Mucosa of descending colon (tissue), 3 donors: ENCODE measurements at places on chromosomes 6 and 20.

DNA sequence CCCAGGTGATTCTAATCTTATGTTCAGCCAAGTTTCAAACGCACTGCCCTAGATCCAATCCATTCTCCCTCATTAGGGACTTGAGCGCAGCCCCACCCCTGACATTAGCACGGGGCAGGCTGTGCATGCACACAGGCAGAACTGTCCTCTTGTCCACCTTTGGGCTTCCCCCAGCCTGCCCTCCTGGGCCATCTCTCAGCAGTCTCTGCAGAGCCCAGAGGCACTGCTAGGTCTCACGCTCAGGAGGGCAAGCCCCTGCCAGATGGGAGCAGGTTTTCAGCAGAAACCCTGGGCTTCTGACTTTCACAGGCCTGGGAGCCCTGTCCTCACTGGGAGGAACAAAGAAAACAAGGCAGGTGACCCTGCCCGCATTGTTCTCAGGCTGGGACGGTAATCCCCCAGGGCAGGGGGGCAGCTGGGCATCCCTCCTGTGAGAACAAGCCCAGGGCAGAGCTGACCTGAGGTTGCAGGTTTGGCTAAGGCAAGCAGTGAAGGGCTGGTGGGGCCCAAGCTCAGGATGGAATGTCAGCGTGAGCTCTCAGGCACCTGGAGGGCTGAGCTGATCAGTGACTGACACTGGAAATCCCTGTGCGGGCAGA, 24.5 kb downstream of the KCNK5 start:
- no peak for DNase-seq

GRCh38 chr6:116404696-116405095, 33.9 kb downstream of the DSE start:
- no peak for DNase-seq

DNA sequence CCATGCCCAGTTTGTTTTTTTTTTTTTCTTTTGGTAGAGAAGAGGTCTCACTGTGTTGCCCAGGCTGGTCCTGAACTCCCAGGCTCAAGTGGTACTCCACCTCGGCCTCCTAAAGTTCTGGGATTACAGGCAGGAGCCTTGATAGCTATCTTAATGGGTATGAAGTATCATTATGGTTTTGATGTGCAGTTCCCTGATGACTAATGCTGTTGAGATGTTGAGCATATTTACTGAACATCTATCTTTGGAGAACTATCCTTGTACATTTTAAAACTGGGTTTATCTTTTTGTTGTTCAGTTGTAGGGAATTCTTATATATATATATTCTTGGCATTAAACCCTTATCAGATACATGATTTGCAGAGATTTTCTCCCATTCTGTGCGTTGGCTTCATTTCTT, 21.4 kb upstream of the MYL9 start:
- no peak for DNase-seq

- DNase-seq, result no peak
Measured at GRCh38 chr6:81683912-81684311, 68.6 kb downstream of the TENT5A start.

DNA sequence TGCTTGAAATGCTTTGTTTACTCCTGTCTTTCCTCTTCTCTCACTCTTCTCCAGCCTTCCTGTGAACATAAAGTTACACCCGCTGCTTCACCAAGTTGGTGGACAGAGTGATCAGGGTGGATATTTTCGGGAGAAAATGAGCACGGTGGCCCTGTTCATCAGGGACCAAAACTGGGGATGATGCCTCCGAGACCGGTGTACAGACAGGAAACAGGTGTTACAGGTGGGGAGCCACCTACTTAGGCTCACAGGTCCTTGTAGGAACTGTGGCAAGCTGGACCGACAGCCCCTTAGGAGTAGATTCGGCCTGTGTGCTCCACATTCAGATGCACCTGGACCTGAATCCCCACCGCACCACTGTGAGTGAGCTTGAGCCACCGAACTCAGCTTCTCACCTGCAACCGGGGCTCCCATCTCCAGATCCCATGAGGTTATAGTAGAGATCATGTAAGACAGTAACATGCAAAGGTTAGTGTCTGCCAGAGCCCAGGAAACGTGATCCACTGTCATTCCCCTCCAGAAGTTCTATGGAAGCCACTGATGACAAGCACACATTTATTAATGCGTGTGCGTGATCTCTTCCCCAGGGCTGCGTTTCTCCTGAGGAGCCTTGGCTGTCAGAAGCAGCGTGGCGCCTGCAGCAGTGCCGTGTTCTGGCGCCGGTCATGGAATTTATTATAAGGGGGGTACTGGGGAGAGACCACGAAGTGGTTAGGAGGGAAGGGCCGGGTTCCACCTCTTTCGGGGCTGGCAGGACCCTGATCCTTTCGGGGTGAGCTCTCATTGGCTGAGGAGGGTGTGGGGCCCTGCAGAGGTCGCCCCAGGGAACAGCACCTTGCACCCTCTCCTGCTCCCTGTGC, 94.2 kb downstream of the ERMARD start:
- DNase-seq, result no peak

DNA sequence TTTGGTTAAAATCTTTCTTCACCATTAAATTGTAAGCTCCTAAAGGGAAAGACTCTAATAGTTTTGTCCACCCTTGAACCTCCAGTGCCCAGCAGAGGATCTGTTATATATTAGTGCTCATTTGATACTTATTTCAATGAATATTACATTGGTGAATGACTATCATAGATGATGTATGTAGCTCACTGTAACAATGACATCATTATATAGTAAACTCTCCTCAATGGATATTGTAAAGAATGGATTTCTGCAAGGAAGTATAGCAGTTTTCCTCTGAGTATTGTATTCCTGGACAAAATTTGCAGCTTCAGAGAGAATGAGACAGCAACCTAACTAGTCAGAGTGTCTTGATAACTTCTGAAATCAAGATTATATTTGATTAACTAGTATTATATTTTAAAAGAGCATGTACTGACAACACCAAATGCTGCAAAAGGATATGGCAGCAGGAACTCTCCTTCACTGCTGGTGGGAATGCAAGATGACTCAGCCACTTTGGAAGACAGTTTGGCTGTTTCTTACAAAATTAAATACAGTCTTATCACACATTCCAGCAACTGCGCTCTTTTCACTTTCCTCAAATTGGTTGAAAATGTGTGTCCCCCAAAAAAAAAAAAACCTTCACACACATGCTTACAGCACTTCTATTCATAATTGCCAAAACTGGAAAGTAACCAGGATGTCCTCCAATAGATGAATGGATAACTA, 189.8 kb upstream of the OPRM1 start:
- no peak for DNase-seq

- DNase-seq, result no peak
Measured at GRCh38 chr20:45946149-45946970, 11.9 kb downstream of the PCIF1 start.

DNA sequence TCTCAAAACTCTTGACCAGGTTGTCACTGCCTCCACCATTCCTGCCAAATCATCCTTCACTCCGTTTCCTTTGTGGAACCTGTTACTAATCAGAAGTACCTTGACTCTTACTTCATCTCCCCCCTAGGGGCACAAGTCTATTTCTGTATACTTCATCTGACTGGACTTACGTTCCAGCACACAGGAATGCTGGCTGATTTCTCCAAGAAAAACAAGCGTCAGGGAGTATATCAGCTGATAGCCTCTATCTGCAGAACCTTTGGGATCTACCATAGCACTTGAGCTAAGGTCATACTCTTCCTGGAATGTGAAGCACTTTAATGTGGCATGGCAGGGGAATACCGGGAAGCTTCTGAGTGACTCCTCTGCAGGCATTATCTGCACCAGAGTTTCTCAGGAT, 178.1 kb upstream of the MOCS1 start:
- no peak for DNase-seq

- DNase-seq, result no peak
Measured at GRCh38 chr20:60299951-60300350, 341.7 kb downstream of the CDH26 start.

DNA sequence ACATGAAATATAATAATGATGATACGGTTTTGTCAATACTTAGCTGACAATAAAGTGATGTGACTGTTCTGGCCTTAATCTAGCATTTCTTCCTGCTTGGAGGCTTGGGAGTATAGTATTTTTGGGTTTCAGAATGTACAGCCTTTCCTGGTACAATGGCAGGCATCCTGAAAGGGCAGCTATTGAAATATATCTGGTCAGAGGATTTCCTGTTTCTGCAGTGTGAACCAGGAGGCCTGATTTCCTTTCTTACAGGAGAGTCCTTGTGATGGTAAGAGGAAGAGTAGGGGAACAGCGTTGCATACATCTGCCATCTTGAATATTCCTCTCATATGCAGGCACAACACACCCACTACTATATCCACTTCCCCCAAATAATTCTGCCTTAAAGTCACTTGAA, 93.7 kb downstream of the MYO6 start:
- no peak for DNase-seq

DNA sequence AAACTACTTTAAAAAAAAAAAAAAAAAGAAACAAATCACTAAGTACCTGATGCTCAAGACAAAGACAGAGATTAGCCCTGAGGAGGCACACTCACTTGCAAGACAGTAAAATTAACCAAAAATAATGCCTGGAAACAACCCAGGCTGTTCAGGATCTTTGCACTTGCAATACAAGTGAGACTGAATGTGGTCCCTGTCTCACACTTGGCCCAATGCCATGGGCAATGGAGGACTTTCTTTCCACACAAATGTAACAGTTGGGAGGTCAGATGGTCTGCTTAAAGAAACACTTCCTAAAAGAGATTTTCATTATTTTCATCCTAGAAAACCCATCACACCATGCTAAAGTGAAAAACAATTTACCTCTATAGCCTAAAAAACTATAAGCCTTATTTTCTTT, 16.2 kb downstream of the STAU1 start:
- DNase-seq, result no peak

- DNase-seq, result no peak
Measured at GRCh38 chr6:4134841-4135664, at the start of gene ECI2. TSS of gene ECI2 (minus strand) at chr6:4135575. CDS start at chr6:4135560, 15 bp downstream.

GRCh38 chr6:88008411-88008810, 39.2 kb upstream of the SPACA1 start:
- no peak for DNase-seq

- DNase-seq, result no peak
Measured at GRCh38 chr6:33822575-33823395, 19.0 kb upstream of the MLN start.

- DNase-seq, result no peak
Measured at GRCh38 chr6:73514746-73515110, 6.1 kb downstream of the EEF1A1 start.

DNA sequence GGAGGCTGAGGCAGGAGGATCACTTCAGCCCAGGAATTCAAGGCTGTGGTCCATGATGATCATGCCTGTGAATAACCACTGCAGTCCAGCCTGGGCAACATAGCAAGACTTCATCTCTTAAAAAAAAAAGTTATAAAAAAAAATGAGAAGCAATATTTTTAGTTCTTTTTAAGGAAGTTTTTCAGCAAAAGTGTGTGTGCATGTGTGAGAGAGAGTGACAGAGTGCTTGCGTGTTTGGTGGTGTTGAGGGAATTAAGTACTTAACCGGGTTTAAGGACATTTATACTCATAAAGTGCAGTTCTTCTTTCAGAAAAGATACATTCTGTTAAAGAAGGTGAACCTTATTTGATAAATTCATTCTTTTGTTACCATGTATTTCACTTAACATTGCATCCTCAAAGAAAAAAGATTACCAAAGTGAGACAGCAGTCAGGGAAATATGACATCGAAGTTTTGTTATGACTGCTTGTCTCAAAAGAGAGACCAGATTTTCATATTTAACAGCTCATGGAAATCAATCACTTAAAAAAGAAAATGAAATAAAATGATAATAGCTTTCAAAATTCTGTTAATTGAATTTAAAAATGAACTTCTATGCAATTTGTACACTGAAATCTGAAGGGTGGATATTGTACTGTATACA, 254.7 kb downstream of the ARHGAP18 start:
- no peak for DNase-seq

GRCh38 chr6:89612121-89612520, 26.4 kb downstream of the LYRM2 start:
- no peak for DNase-seq

DNA sequence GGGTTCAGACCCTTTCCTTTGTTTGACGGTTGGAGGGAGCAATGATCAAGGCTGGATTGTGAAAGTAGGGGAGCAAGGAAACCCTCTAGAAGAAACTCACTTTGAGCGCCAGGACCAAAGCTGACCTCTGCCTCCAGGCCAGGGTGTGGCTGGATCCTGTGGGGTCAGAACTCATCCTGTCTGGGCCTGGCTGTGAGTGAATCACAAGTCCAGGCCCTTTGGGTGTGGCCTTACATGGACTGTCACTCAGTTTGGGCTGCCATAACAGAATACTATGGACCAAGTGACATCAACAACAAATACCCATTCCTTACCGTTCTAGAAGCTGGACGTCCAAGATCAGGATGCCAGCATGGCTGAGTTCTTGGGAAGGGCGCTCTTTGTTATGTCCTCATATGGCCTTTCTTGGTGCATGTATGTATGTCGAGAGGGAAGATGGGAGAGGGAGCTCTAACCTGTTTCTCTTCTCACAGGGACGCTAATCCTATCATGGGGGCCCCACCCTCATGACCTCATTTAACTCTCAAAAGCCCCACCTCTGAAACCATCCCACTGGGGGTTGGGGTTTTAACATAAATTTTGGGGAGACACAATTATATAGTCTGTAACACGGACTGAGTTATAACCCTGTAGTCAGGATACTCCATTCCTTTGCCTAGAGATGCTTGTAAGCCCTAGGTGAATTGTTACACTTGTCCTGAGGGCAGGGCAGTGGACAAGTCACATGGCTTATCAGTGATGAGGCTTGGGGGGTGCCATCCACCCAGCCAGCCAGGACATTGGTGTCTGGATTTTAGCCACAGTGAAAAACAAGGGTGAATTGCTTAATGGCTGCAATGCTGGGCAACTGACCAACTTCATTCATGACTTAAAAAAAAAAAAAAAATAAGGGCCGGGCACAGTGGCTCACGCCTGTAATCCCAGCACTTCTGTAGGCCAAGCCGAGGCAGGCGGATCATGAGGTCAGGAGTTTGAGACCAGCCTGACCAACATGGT, 80.0 kb downstream of the TRMT11 start:
- no peak for DNase-seq

- no peak for DNase-seq
Measured at GRCh38 chr6:119539066-119539746, 189.6 kb upstream of the MAN1A1 start.

DNA sequence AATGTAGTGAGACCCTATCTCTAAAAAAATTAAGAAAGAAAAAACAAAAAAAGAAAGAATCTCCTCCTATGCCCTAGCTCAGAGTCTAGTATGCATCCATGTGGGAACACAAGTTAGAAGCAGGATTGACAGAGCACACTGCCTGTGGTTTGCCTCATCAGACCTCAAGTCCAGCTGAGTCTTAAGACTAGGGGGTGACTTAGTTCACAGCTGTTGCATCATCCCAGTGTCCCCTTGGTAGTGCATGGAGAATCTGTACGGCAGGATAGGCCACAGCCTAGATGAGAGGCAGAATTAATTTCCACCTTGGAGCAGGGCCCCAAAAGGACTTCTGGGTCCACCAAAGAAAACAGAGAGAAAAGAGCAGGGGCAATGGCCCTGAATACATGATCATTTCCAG, 13.7 kb downstream of the PNPLA1 start:
- DNase-seq, result no peak

- DNase-seq, result no peak
Measured at GRCh38 chr6:161837449-161837735, 563.5 kb upstream of the AGPAT4 start.

- DNase-seq, result no peak
Measured at GRCh38 chr6:164230259-164230658, 815.7 kb downstream of the QKI start.
